Metanephros (tissue), 2 donors: ENCODE measurements at places on chromosomes 3 and 15. TPM values are rescaled to one million over a fixed set of nuclear protein-coding genes. Genes with fewer than 3 reads are reported as not detected.

WDR93 gene
- 1.6 TPM for total RNA-seq

P2RY1 gene
- 6.9 TPM for total RNA-seq

EFCAB12 gene
- 2.3 TPM for total RNA-seq

UCN2 gene
- 0.29 TPM for total RNA-seq

CKMT1A gene
- 0.47 TPM for total RNA-seq

STX19 gene
- not detected for total RNA-seq

PLSCR5 gene
- not detected for total RNA-seq
